ENCODE measurements at places on chromosomes 13 and 19. TPM values are rescaled to one million over a fixed set of nuclear protein-coding genes. Genes with fewer than 3 reads are reported as not detected.

WIZ gene
- 13.5 TPM for total RNA-seq

- DNase-seq, result no peak
- no peak overlapping the region for H3K27ac ChIP-seq
- no peaks in the 10 kb centered on the region for H3K4me1 ChIP-seq
- H3K27me3 ChIP-seq, result no peaks in the 10 kb centered on the region
- H3K36me3 ChIP-seq, result no peaks in the 10 kb centered on the region
- no peak overlapping the region for H3K4me3 ChIP-seq
Measured at GRCh38 chr19:32858155-32858554, 11.4 kb downstream of the SLC7A9 start.

C19orf73 gene
- total RNA-seq, result 4.3 TPM

ZNF599 gene
- 7.8 TPM for total RNA-seq

ZNF578 gene
- total RNA-seq, result 0.58 TPM

ZNF415 gene
- total RNA-seq, result 3.2 TPM

- no peak overlapping the region for H3K4me3 ChIP-seq
- no peaks in the 10 kb centered on the region for H3K4me1 ChIP-seq
- DNase-seq, result no peak
- H3K36me3 ChIP-seq, result no peaks in the 10 kb centered on the region
- H3K27ac ChIP-seq, result no peak overlapping the region
Measured at GRCh38 chr19:31601855-31602254, 252.6 kb upstream of the TSHZ3 start.

DNA sequence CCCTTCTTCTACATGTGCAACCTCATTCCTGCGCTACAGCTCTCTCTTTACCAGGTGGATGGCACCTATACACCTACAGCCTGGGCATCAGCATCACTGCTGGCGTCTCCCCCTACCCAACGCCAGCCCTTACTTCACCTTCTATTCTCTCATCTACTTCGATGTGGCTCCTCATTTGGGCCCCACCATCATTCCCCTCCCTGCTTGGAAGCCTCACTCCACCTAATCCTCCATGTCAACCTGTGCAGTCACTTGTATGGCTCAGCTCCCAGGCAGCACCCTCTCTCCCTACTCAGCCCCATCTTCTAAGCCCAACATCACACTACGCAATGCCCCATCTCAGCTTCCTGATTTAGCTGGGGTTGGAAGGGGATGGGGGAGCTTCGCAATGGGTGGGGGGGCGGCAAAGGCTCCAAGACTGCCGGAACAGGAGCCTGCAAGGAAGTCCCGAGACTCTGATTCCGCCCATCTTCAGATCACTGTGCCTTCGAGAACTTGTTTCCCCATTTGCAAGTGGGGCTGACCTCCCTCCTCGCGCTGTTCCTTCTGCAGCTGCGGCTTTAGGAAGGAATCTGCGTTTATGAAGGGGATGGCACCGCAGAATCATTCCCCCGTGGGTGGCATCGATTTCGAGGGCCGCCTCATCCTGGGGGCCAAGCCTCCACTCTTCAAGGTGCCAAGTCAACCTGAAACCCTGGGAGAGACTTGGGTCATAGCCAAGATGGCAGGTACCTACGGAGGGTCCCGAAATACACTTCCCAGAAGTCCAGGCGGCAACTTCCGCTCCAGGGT is 913 bp downstream of the MZF1 start:
- H3K27ac ChIP-seq, result peak overlapping the region; percentile 86
- H3K4me1 ChIP-seq, result peaks cover 15% of the 10 kb centered on the region
- DNase-seq, result no peak
- peaks cover 5% of the 10 kb centered on the region for H3K36me3 ChIP-seq
- no peaks in the 10 kb centered on the region for H3K27me3 ChIP-seq

- H3K27ac ChIP-seq, result no peak overlapping the region
- DNase-seq, result no peak
- H3K4me1 ChIP-seq, result no peaks in the 10 kb centered on the region
- no peak overlapping the region for H3K4me3 ChIP-seq
Measured at GRCh38 chr19:7063339-7063738, 4.9 kb upstream of the MBD3L3 start.

TMEM59L gene
- total RNA-seq, result not detected

FREM2 gene
- not detected for total RNA-seq

GRCh38 chr13:22103046-22104027 is 432.5 kb downstream of the FGF9 start:
- DNase-seq, result no peak
- H3K27ac ChIP-seq, result no peak overlapping the region
- H3K27me3 ChIP-seq, result no peaks in the 10 kb centered on the region
- H3K4me1 ChIP-seq, result peaks cover 12% of the 10 kb centered on the region
- H3K36me3 ChIP-seq, result no peaks in the 10 kb centered on the region
- H3K4me3 ChIP-seq, result no peak overlapping the region

GRCh38 chr19:47239610-47240296 is 8.8 kb upstream of the BBC3 start:
- peaks cover 5% of the 10 kb centered on the region for H3K27me3 ChIP-seq
- DNase-seq, result no peak
- no peak overlapping the region for H3K4me3 ChIP-seq

- no peak for DNase-seq
- H3K27me3 ChIP-seq, result no peaks in the 10 kb centered on the region
- H3K27ac ChIP-seq, result no peak overlapping the region
Measured at GRCh38 chr19:547117-547516, 3.3 kb downstream of the GZMM start.

KLF12 gene
- total RNA-seq, result 8.8 TPM

DNA sequence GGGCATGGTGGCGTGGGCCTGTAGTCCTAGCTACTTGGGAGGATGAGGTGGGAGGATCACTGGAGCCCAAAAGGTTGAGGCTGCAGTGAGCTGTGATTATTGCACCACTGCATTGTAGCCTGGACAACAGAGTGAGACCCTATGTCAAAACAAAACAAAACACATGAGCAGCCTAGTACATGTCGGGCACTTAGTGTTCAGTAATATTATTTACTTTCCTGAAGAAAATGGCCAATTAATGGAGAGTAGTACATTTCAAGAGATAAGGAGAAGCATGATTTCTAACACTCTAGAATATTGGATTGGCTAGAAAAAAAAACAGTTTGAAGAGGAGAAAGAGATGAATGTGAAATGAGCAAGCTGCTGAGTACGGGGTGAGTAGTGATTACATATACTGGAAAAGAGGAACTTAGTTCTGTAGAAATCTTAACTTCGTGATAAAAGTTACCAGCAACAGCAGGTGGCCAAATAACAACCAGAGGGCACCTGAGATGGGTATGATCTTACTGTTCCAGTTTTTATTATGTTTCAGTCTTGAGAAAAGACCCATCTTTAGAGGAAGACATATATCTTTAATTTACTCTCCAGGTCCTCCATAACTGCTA is 36.2 kb downstream of the SPATA13 start:
- no peaks in the 10 kb centered on the region for H3K36me3 ChIP-seq
- H3K4me1 ChIP-seq, result no peaks in the 10 kb centered on the region
- no peak overlapping the region for H3K27ac ChIP-seq
- H3K4me3 ChIP-seq, result no peak overlapping the region
- H3K27me3 ChIP-seq, result no peaks in the 10 kb centered on the region

RUVBL2 gene
- total RNA-seq, result 322 TPM

DNA sequence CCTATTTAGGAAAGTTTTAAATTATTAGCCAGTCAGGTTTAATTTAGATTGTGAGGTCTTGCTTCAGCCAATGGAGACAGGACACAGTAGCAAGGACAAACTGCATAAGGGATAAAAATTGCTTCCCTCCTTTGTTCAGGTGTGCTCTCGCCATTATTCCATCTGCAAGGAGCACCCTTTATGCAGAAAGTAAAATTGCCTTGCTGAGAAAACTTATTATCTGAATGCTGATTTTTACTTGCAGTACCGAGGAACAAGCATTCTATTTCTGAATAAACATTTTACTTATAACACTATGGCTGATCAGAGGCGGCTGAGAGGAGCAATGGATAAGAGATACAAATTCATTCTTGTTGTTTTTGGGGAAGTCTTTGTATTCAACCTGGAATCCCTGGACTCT is 8.0 kb downstream of the CYP4F22 start:
- no peak overlapping the region for H3K27ac ChIP-seq
- peaks cover 10% of the 10 kb centered on the region for H3K4me1 ChIP-seq
- no peaks in the 10 kb centered on the region for H3K27me3 ChIP-seq
- H3K4me3 ChIP-seq, result no peak overlapping the region

DNA sequence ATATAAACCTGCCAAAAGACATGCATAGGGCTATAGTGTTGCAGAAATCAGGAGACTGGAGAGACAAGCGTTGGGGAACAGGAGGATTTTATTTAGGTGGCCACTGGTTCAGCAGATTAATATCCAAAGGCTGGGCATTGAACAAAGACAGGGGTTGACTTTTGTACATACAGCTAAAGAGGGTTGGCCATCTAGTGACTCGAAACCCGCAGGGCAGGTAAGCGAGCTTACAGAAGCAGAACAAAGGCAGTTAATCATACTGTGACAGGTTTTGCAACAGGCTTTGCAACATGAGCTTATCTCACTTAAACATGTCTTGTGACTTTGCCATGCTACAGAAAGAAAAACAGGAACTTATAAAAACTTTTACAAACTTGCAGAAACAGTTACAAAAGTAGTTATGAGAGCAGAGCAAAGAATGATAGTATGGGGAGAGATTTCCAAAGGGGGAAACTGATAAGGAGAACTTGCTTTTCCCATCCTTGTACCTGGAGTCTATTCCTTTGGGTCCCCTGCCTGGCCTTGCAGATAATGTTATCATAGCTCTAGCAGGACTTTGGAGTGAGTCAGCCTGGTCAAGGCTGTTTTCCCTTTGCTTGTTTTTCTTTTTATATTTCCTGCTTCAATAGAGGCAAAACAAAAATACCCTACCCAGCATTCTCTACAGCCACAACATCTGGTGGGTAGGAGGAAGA is 234.2 kb downstream of the PCDH17 start:
- no peaks in the 10 kb centered on the region for H3K27me3 ChIP-seq
- no peak overlapping the region for H3K27ac ChIP-seq
- DNase-seq, result no peak
- H3K36me3 ChIP-seq, result no peaks in the 10 kb centered on the region

DNA sequence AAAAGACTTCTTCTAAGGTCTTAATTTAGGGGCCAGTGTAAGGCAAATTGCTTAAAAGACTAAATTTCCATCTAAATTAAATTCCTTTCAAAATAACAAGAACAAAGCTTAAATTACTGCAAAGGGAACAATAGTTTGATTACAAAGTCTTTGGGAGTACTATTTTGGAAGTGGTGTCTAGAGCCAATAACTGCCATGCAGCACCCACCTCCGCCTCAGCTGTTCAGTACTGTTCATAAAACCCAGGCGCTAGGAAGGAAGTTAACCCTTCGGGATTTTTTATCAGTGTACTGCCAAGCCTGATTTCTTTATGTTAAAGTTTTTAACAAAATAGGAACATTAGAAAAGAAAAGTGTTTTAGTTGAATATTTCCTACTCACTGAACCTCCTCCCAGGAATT is 210.1 kb downstream of the LIG4 start:
- peaks cover 33% of the 10 kb centered on the region for H3K27me3 ChIP-seq
- H3K4me1 ChIP-seq, result no peaks in the 10 kb centered on the region
- no peaks in the 10 kb centered on the region for H3K36me3 ChIP-seq
- no peak overlapping the region for H3K4me3 ChIP-seq
- no peak for DNase-seq

PCDH9 gene
- total RNA-seq, result 2.2 TPM

KANK3 gene
- total RNA-seq, result not detected

DNA sequence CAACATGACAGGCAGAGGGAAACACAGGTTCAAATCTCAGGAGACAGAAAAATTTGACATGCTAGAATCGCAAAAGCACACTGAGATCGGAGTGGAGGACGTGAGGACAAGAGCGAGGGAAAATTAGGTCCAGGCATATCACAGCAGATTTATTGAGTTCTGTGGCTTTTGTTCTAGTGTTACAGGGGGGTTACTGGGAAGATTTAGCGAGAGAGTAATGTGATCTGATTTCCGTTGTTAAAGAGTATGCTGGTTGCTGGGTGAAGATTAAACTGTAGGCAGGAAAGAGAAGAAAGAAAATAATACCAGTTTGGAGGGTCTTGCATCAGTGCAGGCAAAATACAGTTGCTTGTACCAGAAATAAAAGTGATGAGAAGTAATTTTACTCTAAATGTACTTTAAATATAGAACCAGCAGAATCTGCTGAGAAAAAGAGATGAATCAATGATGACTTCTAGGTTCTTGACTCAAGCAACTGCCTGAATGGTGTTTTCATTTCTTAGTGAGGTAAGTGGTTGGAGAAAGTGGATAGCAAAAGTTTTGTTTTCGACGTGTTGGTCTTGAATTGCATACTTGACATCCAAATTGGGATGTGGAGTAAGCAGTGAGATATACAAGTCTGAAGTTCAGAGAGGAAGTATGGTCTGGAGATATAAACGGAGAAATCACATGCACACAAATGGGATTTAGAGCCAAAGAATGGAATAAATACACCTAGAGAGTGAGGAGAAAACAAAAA is 35.7 kb downstream of the UFM1 start:
- H3K36me3 ChIP-seq, result no peaks in the 10 kb centered on the region
- peaks cover 31% of the 10 kb centered on the region for H3K4me1 ChIP-seq
- no peak for DNase-seq
- H3K4me3 ChIP-seq, result no peak overlapping the region
- H3K27me3 ChIP-seq, result no peaks in the 10 kb centered on the region
- H3K27ac ChIP-seq, result peak overlapping the region; percentile 25
